ENCODE measurements at places on chromosomes 13 and 19.

DNA sequence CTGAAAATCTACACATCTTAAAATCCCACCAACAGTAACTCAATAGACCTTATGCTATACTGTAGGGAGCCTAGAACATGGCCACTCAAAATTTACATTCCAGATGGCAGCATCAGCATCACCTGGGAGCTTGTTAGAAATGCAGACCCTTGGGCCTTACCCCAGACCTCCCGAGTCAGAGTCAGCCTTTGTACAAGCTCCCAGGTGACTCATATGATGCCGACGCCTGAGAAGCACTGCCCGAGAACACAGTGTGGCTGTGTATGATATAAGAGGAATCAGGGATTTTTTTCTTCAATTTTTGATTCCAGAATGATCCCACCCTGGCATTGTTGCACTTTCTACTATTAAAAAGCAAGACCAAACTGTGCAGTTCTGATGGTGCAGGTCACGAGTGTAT lies 35.9 kb upstream of the CNMD start:
- DNase-seq, result no peak

DNA sequence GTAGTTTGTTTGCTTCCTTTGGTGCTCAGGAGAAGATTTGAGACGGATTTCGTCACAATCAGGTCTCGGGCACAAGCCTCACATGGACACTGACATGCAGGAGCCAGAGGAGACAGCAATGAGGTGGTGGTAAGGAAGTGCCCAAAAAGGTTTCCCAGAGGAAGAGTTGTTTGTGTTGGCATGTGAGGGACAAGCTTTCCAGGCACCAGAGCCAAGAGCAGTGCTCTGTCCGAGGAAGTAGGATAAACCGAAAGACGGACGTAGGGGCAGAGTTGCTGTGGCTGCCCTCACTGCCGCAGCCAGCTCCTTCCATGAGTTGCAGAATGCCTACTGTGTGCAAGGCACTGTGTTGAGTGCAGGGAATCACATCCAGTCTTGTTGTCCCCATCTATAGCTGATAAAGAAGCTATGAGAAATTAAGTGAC lies 27.7 kb downstream of the SAE1 start:
- no peak for DNase-seq

DNA sequence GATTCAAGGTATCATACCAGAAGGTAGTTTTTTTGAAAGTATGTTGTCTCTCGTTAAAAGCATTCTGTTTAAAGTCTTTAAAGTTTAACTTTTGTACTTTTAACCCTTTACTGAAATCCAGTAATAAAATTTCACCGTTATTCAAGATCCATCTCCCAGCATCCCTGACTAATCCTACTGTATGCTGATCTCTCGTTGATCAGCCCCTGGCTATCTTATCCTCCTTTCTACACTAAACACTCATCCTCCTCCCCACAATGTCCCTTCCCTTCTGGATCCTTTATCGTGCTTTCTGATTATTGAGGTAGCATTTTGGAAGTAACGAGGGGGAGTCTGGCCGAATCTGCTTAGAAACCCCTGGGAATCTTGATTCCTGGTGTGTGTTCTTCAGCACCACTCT lies 1.3 kb downstream of the TPP2 start:
- no peak for DNase-seq

DNA sequence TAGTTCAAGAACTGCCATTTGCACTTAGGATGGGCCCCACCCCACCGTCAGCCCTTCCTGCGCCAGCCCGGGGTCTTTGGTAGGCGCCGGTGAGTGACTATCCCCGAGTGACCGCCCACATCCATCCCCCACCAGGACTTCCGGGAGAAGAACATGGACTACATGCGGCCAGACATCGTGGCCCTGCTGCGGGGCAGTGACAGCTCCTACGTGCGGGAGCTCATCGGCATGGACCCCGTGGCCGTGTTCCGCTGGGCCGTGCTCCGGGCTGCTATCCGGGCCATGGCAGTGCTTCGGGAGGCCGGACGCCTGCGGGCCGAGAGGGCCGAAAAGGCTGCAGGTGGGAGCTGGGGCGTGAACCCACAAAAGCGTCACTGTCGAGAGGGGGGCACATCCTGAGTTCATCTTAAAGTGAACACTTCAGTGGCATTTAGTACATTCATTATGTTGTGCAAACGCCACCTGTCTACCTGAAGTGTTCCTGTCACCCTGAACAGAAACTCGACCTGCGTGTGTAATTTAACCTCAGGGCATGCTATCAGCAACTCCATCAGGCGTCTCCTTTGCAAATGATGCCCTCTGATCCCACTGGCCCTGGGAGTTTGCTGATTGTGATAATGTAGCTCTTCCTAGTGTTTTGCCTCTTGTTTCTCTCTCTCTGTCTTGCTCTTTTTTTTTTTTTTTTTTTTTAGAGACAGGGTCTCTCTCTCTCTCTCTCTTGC lies 42.4 kb upstream of the USE1 start:
- DNase-seq, result no peak

GRCh38 chr19:861756-862580 lies 2.5 kb downstream of the CFD start:
- DNase-seq, result peak; percentile 61

- DNase-seq, result no peak
These were observed 37.3 kb downstream of the TNFSF11 start for GRCh38 chr13:42611086-42611779.

GRCh38 chr13:99589575-99589974 lies 88.3 kb downstream of the TM9SF2 start:
- DNase-seq, result no peak

- DNase-seq, result no peak
These were observed 172.0 kb downstream of the TEX29 start for GRCh38 chr13:111492341-111492950.

- no peak for DNase-seq
These were observed 138.1 kb upstream of the KL start for GRCh38 chr13:32878163-32878562.

GRCh38 chr13:48507021-48507420 lies 25.9 kb downstream of the RCBTB2 start:
- no peak for DNase-seq

DNA sequence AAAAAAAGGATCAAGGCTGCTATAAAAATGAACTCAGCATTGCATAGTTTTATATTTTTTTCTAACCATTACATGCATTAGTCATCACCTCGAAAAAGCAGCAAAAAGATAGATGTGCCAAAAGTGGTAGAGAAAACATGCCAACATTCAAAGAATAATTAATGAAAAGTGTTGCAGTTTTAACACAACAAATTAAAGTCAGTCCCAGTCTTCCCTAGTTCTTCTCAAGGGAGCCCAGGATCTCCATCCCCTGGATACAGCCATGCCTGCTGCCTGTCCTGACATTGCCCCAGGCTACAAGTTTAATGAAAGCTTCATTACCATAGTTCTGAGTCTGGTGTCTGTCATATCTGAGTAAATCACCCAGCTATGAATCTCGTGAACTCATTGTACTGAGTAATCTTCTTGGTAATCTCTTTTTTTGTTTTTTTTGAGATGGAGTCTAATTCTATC lies 116.6 kb upstream of the KLF12 start:
- DNase-seq, result no peak

DNA sequence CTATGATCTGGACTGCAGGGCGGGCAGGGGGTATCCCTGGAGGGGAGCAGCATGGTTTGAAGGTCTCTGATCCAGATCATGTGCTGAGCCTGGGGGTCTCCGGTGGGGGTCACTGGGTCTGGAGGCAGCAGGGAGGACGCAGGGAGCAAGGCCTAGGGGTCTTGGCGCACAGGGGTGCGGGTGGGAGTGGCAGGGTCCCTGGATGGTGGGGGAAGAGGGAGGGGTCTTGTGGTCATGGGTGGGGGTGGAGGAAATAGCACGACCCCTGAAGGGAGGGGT lies 1.9 kb downstream of the BTBD2 start:
- no peak for DNase-seq

GRCh38 chr19:29528946-29529645 lies 3.3 kb downstream of the VSTM2B start:
- DNase-seq, result no peak

DNA sequence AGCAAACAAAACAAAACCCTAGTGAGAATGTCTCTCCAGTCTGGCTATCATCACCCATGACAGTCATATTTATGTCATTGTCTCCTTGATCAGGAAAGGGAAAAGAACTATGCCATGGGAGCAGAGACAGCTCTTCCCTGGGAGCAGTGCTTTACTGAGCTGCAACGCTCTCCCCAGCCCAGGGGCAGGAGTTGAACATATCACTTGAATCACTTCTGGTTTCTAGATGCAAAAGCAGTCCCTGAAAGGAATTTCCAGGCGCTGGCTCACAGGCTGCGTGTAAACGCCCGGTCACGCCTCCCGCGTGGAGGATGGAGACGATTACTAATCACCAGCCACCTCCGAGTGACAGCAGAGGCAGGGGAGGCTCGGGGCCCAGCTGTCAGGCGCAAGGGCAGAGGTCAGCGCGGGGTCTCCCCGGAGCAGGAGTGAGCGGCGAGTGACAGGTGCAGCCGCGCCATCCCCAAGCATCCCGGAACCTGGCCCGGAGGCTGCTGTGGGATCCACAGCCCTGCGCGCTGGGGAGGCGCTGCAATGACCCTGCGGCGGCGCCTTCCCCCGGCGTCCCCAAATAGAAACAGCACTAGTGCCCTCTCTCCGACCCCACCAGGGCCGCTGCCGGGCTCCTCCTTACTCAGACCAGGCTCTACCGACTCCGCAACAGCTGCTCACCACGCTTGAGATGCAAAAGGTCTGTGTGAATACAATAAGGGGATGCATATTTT lies 23.5 kb upstream of the DCLK1 start:
- DNase-seq, result no peak

DNA sequence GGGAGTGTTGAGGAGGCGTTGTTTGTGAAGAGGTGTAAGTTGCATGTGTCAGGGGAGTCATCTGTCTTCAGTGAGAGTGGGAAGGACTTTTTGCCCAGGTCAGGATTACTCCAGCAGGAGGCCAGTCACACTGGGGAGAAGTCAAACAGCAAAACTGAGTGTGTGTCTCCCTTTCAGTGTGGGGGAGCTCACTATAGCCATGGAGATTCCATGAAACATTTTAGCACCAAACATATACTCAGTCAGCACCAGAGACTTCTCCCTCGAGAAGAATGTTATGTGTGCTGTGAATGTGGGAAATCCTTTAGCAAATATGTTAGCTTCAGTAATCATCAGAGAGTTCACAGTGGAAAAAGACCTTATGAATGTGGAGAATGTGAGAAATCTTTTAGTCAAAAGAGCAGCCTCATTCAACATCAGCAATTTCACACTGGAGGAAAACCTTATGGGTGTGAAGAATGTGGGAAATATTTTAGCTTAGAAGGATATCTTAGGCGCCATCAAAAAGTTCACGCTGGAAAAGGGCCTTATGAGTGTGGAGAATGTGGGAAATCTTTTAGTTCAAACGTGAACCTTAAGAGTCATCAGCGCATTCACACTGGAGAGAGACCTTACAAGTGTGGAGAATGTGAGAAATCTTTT lies 8.4 kb upstream of the ZNF587 start:
- no peak for DNase-seq

- DNase-seq, result no peak
These were observed 107.1 kb upstream of the UQCRFS1 start for GRCh38 chr19:29320086-29320485.

- no peak for DNase-seq
These were observed 138.5 kb downstream of the RBM26 start for GRCh38 chr13:79267560-79267959.

DNA sequence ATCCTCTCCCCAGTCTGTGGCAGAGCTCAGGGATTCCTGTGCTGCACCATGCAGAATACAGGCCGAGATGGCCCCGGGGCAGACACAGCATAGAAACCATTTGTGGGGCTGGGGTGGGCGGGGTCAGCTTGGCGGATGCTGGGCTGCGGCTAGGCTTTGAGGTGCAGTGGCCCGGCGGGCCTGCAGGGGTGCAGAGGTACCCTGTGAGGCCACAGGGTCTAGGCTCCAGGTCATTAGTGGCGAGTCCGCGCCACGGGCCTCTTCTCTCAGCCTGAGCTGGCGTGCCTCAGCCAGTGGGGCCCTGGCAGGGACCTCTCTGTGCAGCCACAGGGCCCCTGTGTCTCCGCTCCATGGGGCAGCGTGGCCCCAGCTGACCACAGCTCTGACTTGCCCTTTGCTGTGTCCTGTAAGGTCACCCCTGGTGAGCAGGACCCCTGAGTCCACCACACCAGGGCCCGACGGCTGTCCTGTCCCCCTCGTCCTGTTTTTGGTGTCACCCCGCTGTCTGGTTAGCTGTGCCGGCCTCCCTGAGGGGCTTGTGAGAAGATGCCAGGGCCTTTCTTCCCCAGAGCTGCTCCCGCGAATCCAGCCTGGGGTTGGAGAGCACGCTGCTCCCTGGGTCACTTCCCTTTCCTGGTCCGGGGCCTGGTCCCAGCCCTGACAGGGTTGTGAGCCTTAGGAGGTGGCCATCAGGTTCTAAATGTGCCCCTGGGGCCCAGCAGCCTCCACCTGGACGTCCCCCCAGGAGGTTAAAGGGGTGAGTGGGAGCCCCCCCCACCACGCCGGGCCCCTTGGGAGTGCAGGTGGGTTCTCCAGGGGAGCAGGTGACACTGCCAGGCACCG lies 12.1 kb downstream of the KDM4B start:
- DNase-seq, result no peak

- DNase-seq, result no peak
These were observed 112.4 kb downstream of the ZNF429 start for GRCh38 chr19:21617740-21618339.

- no peak for DNase-seq
These were observed 125.2 kb downstream of the KDM4B start for GRCh38 chr19:5093948-5094718.

- no peak for DNase-seq
These were observed 103.9 kb downstream of the GGACT start for GRCh38 chr13:100484702-100485101.

GRCh38 chr19:10713317-10713716 lies 4.6 kb upstream of the DNM2 start:
- DNase-seq, result no peak

GRCh38 chr13:33697926-33698325 lies 120.0 kb upstream of the RFC3 start:
- no peak for DNase-seq

DNA sequence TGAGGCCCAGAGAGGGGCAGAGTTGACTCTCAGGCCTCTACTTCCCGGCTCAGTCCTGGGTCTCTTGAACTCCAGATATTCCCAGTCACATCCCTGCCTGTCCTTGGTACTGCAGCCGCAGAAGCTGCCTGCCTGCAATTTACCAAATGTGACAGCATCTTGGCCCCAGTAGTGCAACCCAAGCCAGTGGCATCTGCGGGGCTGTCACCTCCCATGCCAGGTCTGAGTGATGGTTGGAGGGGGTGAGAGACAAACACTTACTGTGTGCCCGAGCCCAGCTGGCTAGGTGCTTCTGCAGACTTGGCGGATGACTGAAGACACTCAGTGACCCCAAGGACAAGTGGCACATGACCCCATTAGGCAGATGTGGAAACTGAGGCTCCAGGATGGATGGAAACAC lies 18.4 kb downstream of the ZNRF4 start:
- DNase-seq, result no peak

- DNase-seq, result no peak
These were observed 88.4 kb downstream of the NALCN start for GRCh38 chr13:101327871-101328270.

- DNase-seq, result no peak
These were observed 34.6 kb upstream of the OLFM4 start for GRCh38 chr13:52994051-52994450.
